ENCODE measurements at places on chromosomes 11 and 22. TPM values are rescaled to one million over a fixed set of nuclear protein-coding genes. Genes with fewer than 3 reads are reported as not detected.

DNA sequence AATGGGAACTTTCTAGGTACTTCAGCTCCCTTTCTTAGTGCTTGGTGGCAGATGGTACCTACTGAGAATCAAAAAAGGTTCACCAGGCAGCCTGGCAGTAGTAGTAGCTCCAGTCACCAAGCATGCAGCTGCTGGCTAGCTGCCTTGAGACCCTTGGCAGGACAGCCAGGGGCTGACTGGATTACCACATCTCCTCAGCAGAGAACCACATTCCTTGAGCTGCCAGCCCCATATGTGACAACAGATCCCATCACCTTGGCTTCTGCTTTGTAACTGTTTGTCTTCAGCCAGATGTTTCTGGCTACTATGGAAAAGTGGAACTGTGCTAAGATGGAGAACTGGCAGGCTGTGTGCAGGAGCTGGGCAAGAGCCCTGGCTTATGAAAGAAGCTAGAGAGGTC, 39.6 kb upstream of the CHRM4 start:
- DNase-seq = no peak

DNA sequence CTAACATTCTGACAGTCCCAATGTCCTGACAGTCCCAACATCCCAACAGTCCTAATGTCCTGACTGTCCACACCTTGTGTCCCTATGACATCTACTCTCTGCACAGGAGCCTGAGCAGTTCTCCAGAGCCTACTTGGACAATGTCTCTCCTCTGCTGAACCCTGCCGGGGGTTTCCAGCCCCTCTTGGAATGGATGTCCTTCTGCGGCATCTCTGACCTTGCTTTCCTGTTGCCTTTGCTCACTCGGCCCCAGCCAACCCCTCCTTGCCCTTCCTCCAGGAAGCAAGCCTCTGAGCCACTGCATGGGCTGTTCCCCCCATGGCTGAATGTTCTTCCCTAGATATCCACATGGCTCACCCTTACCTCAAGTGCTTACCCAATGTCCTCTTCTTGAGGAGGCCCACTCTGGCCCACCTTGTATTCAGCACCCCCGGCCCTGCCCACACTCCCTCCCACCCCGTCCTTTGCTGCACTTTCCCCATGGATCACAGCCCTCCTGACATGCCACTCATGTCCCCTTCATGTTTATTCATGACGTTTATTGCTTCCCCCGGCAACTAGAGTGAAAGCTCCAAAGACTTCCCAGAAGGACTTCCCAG, 59.5 kb downstream of the DHCR7 start:
- no peak for DNase-seq

GRCh38 chr11:128285321-128285720, 302.0 kb downstream of the ETS1 start:
- no peak for DNase-seq

GRCh38 chr11:67505605-67506396, 638 bp upstream of the PITPNM1 start:
- DNase-seq = peak; percentile 88

GRCh38 chr11:71309611-71310010, 57.2 kb upstream of the SHANK2 start:
- no peak for DNase-seq

GRCh38 chr11:94731880-94732601, 36.1 kb upstream of the AMOTL1 start:
- DNase-seq = no peak

Gene CARD16
- total RNA-seq = 42.4 TPM

Gene ASCL2
- 0.38 TPM for total RNA-seq

Gene TCN1
- total RNA-seq = not detected

Gene CHST1
- total RNA-seq = not detected

Gene GRAP2
- 145 TPM for total RNA-seq
